Ovary (tissue), 10 donors: ENCODE measurements at places on chromosomes 6 and 20. TPM values are rescaled to one million over a fixed set of nuclear protein-coding genes. Genes with fewer than 3 reads are reported as not detected.

The ARMH2 gene
- not detected for total RNA-seq

The LGSN gene
- total RNA-seq: not detected

The MACROD2 gene
- total RNA-seq: 4.9 TPM

DNA sequence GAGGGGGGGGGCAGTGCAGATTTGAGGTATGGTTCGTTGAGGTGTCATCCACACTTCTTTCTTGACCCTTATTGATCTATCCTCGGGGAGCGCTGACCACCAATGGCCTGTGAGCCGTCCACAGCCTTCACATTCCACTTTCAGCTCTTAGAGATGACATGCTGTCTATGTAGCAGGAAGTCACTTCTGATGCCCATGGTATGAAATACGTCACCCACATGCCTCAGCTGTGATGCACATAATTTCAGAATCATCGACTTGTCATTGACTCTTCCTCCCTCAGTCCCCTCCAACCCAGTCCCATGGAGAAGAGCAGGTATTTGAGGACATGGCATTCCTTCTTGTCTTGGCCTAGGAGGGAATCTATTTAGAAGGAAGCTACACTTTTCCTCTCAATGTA, 4.7 kb upstream of the ADGRF5 start:
- no peak for DNase-seq

DNA sequence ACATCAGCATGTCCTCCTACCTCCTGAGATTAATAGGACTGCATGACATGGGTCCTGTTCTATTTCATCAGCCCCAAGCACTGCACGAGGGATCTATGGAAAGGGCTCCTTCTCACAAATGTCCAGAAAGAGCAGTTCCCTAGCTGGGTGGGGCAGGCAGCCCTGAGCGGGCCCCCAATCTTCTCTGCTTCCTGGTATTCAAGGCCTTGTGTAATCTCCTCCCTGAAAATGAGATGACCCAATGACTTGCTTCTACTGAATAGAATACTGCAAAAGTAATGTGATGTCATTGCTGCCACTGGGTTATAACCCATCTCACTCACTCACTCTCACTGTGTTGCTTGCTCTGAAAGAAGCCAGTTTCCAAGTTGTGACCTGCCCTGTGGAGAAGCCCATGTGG, 126.4 kb downstream of the OPRM1 start:
- no peak for DNase-seq
